ENCODE measurements at places on chromosomes 7 and 10. TPM values are rescaled to one million over a fixed set of nuclear protein-coding genes. Genes with fewer than 3 reads are reported as not detected.

ELAPOR2 gene
- total RNA-seq: 2.7 TPM

DNA sequence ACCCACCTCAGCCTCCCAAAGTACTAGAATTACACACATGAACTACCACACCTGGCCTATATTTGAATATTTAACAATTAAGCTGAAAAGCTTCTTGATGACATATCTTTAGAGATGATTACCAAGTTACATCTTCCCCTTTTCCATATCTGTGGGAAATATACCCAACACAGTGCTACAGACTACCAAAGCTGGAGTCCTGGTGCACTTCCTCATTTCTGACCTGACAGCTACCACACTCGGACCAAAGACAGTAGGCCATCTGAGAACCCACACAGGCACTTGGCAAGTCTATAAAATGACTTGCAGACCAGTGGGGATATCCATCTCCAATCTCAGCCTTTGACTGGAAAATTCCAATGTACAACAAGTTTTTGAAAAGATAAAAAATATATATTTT, 270.4 kb upstream of the KLF14 start:
- DNase-seq: no peak

- DNase-seq: no peak
These were observed 87.9 kb downstream of the PAXIP1 start for GRCh38 chr7:154914996-154915380.

DNA sequence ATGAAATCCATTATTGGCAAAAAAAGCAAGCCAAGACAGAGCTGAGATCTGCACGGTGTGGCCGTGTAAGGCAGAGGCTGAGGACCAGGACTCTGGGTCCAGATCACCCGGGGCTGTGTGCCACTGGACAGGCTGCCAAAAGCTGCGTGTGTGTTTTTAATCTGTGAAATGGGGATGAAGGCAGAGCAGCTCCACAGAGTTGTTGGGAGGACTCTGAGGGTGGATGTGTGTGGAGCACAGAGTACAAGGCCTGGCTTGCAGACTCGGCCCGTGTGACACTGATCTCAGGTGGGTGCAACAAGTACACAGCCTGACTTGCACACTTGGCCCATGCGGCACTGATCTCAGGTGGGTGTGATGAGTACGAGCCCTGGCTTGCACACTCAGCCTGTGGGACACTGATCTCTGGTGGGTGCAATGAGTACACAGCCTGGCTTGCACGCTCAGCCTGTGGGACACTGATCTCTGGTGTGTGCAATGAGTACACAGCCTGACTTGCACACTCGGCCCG, 329.8 kb downstream of the DNAJB6 start:
- no peak for DNase-seq

- no peak for DNase-seq
These were observed 31.1 kb downstream of the LOXL4 start for GRCh38 chr10:98236862-98237261.

All from pancreas (tissue), 10 donors.